ENCODE measurements at places on chromosomes 7 and 10.
A peak's percentile ranks its signal among the peaks of the same experiment; 100 is the strongest.

DNA sequence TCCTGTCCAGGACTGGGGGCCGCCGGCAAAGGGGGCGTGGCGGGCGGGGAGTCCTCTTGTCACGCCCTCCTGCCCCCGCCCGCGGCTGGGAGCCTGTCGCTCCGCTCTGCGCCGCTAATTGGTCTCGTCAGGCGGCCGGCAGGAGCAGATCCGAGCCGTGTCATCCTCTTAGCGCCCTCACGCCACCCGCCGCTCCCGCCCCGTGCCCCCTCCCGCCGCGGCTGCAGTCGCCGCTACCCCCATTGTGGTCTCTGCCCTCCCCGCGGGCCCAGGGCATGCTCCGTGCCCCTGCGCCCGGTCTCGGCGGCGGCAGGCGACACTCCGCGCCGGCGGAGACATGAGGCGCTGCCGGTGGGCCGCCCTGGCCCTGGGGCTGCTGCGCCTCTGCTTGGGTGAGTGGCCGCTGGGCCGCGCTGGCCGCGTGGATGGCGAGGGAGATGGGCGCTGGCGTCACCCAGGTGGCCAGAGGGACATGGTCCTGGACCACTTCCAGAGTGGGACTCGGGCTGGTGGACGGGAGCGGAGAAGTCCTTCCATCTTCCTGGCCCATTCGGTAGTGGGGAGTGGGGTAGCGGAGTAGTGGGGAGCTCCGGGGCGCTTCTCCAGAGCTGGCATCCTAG lies at the start of gene CDHR1:
Gene CDHR1, plus strand, starts transcription at position 114 of the 620 bp plus-strand sequence. Its CDS starts 224 bp downstream, at position 338.
- peak; percentile 23 for DNase-seq

DNA sequence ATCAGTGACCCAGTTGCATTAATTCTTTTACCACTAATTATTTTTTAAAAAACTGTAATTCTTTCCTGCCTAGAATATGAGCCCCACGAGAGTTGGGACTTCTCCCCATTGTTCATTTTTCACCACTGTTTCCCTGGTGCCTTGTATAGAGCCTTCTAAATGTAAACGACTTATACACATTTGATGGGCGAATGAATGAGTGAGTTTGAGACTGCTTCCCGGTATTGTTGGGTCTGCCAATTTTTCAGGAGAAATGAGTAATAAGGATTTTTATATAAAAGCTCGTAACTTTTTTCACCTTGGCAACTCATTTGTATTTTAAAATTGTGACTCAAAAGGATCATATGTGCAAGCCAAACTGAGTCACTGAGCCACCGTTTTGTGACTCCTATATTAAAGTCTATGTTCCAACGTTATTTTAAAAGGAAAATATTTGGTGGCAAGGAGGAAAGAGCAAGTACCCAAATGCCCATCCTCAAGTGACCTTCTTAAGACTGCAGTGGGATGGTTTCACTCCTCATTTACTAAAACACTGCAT lies 621.3 kb downstream of the KCNMA1 start:
- DNase-seq, result no peak

GRCh38 chr10:113151190-113151666 lies 201.2 kb downstream of the TCF7L2 start:
- no peak for DNase-seq

DNA sequence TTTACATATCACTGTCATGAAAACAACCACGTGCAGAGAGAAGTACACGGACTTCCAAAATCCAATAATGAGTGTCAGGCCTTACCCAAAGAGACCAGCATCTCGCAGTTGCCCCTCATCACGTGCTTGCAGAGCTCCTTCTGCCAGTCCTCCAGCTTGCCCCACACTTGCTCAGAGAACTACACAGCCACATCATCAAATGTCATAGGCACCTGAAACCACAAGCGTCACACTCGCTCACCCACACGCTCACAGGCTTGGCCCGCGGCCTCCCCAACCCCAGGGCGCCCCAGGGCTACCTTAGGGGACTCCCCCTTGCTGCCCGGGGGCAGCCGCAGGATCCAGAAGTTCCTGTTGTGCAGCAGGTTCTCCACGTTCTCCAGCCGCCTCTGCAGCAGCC lies 123.4 kb upstream of the ZNF746 start:
- no peak for DNase-seq

- DNase-seq, result no peak
Measured at GRCh38 chr10:44984671-44985101, 6.1 kb upstream of the DEPP1 start.

- no peak for DNase-seq
Measured at GRCh38 chr7:77699056-77699455, 2.8 kb downstream of the RSBN1L start.

DNA sequence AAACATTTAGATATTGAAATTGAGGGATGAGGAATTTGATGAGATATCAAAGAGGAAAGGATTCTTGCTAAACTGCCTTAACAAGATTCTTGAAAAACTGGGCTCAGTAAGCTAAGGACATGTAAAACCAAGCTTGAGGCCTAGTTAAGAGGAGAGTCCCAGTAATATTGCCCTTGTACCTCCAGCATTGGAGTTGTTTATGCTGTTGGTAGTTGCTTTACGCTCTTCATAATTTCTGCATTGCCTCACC lies 156.1 kb upstream of the TRIM24 start:
- DNase-seq, result no peak

GRCh38 chr7:108028111-108028510 lies 25.1 kb upstream of the LAMB1 start:
- DNase-seq, result no peak

DNA sequence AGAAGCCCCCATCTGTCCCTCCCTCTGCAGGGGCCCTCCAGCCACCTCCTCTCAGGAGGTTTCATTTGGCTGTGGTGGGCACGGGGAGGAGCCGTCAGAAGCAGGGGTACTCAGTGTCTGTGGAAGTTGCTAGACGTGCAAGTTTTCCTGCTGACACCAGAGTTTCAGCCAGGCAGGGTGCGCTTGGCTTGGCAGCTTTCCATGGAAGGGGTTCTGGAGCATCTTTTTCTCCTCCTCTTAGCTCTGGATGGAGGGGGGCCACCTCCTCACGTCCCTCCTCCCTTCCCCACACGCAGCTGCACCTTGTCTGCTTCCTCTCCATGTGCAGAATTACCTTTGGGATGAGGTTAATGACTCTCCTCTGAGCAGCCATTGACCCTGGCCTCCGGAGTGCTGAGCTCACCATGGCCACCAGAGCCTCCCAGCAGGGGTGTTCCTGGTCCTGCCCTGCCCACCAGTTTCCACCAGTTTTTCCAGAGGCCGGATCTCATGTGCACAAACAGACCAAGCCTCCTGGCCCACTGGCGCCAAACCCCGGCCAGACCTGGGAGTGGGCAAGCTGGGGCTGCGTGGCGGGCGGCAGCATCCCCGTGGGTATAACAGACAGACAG lies 579.8 kb upstream of the FOXK1 start:
- no peak for DNase-seq

- DNase-seq, result no peak
Measured at GRCh38 chr7:148521271-148521670, 69.3 kb upstream of the C7orf33 start.

- DNase-seq, result no peak
Measured at GRCh38 chr7:23385140-23385539, 85.2 kb downstream of the IGF2BP3 start.

DNA sequence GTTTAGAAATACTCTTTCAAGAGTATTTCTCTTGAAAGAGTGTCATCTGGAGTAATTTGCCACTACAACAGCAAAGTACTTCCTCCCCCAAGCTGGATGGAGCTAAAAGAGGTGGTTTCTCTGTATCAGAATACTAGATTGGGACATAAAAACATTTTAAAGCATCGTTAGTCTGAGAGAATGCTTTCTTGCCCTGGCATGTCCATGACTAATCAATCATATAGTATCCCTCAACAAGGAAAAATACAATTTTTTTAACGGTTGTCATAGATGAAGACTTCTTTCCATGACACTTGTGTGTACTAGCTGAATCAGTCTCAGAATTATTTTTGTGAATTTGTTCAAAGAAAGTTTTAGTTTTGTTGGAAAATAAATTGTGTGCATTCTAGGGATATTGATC lies 237.9 kb downstream of the NEBL start:
- no peak for DNase-seq

- DNase-seq, result peak; percentile 96
Measured at GRCh38 chr7:130273081-130273932, 6.6 kb downstream of the CPA2 start.

DNA sequence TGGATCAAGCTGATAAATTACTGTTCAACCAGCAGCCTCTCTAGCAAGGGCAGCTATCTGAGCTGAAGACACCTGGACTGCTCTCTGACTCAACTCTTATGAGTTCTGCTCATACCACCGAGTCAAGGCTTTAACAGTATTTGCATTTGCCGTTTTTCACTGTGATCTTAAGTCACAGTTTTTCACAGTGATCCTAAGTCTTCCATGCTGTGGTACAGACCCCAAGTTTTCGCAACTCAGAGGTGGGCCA lies 31.3 kb downstream of the PIP4K2A start:
- DNase-seq, result no peak

DNA sequence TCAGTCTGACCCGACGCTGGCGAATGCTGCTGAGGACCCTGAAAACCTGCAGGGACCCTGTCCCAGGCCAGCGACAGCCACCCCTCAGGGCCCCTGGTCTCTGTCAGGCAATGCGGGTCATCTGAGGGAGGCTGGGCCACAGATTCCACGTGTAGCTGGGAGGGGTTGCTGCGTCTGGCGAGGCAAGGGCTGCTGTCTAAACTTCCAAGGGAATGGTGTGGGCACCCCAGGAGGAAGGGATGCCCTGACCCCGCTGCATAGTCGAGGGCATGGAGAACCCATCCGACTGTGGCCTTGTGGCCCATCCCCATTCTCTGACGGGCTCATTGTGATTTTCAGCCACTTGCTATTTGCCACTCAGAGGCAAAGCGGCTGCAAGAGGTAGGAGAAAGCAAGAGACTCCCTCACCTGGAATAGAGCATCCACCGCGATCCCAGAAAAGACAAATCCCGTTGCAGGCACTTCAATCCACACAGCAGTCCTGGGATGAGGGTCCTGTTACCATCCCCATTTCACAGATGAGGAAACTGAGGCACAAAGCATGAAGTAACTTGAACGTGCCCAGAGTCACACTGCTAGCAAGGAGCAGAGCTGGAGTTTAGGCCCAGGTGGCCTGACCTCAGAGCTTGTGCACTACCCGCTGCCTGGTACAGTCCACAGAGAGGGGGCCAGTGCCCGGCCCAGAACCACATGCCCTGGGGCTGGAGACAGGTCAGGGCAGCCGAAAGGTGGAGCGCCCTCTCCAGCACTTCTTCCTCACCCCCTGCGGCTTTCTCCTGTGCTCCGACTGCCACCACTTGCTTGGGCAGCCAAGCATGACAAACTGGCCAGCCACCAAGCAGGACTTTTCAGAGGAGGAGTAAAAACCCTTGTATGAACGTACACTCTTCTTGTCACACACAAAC lies 163.8 kb upstream of the KLF14 start:
- DNase-seq, result peak; percentile 6

DNA sequence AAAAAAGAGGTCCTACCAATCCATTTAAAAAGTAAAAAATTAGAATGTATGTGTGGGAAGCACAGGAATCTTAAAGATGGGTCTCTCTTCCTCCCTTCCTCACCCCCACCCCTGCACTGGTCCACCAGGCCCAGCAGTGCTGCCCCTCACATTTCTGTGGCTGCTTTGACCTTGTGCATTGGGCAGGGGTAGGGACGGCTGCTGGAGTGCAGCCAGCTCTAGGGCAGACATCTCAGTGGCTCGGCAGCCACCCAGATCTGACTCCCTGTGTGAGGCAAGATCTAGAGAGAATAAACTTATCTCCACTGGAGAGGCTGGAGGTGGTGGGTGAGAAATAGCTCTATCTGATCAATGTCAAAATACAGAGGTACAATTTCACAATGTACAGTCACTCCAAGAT lies 6.7 kb downstream of the FAM180A start:
- no peak for DNase-seq

GRCh38 chr7:85030893-85031292 lies 156.0 kb downstream of the SEMA3D start:
- no peak for DNase-seq

DNA sequence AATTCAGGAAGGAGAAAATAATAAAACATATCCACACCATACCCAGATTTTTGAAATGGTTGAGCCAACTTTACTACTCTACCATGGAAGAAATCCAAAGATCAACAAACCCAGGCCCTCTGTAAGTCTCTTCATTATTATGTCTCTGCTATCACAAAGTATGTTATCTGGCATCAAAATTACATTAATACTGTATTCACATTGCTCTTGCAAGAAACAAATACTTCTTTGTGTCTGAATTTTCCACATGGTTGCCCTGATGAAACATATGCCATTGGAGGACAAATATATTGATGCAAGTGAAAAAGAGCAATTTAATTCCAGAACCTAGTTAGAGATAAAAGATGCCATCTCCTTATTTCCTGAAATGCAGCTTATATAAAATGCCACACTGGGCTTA lies 204.0 kb downstream of the FZD1 start:
- no peak for DNase-seq

DNA sequence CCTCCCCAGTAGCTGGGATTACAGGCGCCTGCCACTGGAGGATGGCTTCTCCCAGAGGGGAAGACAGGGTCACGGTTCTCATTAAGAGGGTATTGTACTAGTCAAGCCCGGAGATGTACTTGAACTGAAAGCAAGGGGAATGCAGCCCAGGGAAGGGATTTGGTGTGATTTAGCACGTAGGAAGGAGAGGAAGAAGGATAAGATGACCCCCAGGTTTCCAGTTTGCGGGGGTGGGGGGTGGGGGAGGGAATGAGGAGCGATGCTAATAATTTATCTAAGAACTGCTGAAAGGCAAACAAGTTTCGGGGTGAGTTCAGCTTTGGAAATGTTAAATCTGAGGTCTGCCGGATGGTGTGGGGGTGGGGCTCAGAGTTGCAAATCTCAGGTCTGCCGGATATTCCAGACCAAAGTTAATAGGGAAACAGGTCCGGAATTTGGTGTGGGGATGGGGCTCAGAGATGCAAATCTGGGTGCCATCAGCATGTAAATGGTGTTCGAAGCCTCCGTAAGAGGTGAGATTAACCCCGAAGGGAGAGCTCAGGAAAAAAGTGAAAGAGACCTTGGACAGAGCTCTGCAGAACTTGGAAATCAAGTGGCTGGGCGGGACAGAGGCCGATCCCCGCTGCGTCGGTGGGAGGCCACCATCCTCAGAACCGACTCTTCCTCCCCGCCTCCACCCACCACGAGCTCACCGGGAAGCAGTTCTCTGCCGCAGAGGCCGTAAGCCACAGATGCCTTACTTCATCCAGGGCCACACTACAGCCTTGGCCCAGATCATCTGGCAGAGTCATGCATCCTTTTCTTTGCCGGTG lies 1.6 kb upstream of the SEPHS1 start:
- no peak for DNase-seq

- DNase-seq, result no peak
Measured at GRCh38 chr7:14294637-14295036, 305.2 kb upstream of the ETV1 start.

- DNase-seq, result no peak
Measured at GRCh38 chr7:82631998-82632397, 188.4 kb upstream of the CACNA2D1 start.

DNA sequence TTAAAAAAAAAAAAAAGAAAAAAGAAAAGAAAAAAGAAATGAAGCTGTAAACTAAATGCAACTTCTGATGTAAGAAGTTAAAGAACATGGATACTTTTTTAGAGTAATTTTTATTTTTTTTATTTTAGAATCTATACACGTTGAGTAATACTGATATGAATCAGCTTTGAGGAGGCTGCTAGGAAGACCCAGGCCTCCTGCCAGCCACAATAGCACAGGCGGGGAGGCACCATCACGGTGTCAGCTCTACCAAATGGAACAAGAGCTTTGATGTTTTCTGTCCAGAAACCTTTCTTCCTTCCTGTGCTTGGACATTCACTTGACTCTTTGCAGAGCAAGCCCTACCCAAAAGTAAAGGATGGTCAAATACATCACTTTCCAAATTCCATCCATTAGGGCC lies 45.3 kb upstream of the EGR2 start:
- no peak for DNase-seq

- DNase-seq, result no peak
Measured at GRCh38 chr10:6918305-6918704, 338.2 kb upstream of the PRKCQ start.
